ENCODE measurements at places on chromosomes 6 and 20.

GRCh38 chr20:41386502-41387427 is 20.1 kb upstream of the EMILIN3 start:
- DNase-seq = no peak

GRCh38 chr20:35091816-35092523 is 637 bp downstream of the TRPC4AP start:
- no peak for DNase-seq

GRCh38 chr6:142725024-142725770 is 219.8 kb downstream of the HIVEP2 start:
- no peak for DNase-seq

GRCh38 chr6:145838305-145838704 is 23.7 kb upstream of the FBXO30 start:
- no peak for DNase-seq

- DNase-seq = no peak
Observed at GRCh38 chr6:43869792-43870659, 100.0 kb downstream of the VEGFA start.

DNA sequence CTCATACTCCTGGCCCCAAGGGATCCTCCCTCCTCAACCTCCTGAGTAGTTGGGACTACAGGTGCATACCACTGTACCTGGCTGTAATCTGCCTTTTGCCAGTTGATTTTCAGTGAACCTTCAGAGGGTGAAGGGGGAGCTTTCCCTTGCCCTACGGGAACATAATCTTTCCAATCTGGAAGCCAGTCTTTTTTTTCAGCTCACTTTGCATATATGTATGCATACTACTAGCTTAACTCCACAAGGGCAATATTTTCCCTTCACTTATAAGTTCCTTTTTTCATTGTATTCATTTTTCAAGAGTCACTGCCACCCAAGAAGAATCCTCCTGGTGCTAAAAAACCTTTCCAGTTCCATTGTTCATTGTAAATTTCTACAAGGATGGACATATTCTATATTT is 53.4 kb upstream of the GCM1 start:
- no peak for DNase-seq

DNA sequence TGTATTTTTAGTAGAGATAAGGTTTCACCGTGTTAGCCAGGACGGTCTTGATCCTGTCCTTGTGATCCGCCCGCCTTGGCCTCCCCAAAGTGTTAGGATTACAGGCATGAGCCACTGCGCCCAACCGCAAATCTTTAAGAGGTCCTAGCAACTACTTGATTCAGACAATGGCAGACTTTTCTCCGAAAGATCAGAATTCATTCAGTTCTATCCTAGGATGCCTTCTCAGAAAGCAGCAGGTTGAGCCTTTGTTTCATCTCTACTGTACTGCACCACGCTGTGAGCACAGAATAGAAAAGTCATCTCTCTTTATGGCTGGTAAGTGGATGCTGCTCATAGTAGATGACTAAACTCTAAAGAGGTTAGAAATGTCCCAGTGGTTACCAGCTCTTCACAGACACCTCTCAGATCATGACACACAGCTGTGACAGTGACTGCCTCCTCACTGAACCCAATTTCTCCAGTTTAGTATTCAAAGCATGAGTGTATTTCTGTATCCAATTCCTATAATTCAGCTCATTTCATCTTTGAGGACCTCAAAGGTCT is 6.0 kb upstream of the HSF2 start:
- DNase-seq = no peak

DNA sequence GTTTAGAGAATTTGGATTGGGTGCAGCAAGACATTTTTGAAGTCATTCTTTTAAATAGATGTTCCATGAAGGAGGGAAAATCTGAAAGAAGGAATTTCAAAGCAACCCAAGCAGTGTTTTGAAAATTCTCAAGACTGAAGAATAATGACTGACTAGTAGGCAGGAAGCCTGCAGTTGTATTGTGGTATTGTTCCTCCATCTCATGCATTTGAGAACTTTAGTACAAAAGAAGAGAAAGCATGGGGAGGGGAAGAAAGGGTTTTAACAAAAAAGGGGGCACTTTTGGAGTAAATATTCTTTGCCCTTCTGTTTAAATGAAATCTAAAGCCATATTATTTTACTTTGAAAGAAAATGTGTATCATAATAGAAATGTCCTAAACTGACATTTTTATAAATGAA is 6.6 kb downstream of the NCOA3 start:
- DNase-seq = no peak

GRCh38 chr20:16806886-16807285 is 58.7 kb downstream of the OTOR start:
- DNase-seq = no peak

- no peak for DNase-seq
Observed at GRCh38 chr20:11128220-11128718, 454.5 kb upstream of the JAG1 start.

All from stimulated activated naive CD8-positive, alpha-beta T cell treated with anti-CD3 and anti-CD28 coated beads, Interleukin-15, Interleukin-2, amounts not matched to agents 100 U/mL and 50 U/mL, for 24 hours (primary cell).